ENCODE measurements at places on chromosomes 13 and 19.

DNA sequence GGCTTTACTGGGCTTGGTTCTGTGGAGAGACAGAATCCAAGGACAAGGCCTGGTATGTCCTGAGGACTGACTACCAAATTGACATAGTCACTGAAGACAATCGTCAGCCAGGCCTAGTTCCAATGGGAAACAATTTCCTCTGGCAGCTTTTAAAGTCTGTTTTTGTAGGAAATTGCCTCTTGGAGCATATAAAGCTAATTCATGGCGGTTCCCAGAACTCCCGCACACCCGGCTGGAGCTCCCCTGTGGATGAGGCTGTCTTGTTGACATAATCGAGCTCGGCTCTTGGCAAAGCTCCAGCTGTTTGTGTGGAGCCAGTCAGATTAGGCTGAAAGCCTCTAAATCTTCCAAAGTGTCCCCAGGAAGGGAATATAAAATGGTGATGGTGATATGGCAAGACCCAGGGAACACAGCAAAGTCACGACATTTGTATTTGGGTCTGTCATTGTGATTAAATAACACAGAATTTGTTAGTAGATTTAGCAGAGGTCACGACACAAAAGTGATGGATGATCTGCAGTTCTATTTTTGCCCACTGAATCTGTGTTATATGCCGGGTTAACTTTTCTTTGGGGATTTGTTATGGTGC lies 395.0 kb downstream of the PCDH9 start:
- no peak for DNase-seq

- DNase-seq = no peak
Measured at GRCh38 chr19:17248011-17248776, 2.5 kb upstream of the NR2F6 start.

GRCh38 chr13:98598043-98598442 lies 21.1 kb upstream of the STK24 start:
- no peak for DNase-seq

DNA sequence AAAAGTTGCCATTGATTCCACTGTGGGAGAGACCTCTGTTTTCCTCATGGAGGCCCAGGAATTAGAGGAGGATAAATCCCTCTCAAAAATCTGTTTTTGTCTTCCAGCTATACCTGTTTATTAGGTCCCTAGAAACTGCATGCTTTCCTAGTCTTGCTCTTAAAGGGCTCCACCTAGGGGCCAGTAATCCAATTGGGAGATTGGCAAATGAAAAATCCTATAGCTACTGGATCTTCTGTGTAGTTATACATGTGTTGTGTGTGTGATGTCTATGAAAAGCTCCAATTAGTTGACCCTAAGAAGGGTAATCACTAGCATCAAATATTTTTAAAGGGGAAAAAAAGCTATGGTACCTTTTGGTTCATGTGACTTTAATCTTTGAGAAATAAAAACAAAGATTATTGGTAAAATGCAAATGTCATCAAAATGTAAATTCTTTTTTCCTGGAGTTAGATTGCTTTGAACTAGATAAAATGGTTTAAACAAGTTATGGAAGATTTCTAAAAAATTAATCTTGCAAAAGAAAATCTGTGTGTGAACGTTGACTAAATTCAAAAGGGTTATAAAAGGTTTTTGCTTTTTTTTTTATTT lies 63.4 kb upstream of the C1QTNF9B start:
- DNase-seq = peak; percentile 61

DNA sequence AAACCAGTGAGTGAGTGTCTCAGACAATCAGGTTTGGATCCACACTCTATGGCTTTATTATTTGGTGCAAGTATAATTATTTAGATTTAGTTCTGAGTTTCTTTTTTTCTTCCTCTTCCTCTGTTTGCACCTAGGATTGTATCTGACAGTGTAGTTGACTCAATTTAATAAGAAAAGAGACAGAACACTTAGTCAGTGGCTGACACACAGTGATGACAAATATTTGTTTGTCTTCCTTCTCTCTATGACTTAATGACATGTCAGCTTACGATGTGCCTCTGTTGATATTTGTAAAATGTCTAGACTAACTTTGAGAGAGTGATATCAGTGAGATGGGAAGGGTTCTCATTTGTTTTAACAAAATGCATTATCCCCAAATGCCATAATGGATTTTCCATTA lies 129.5 kb upstream of the SLC10A2 start:
- DNase-seq = no peak

GRCh38 chr19:47729799-47730520 lies 15.4 kb upstream of the NOP53 start:
- DNase-seq = peak; percentile 77

DNA sequence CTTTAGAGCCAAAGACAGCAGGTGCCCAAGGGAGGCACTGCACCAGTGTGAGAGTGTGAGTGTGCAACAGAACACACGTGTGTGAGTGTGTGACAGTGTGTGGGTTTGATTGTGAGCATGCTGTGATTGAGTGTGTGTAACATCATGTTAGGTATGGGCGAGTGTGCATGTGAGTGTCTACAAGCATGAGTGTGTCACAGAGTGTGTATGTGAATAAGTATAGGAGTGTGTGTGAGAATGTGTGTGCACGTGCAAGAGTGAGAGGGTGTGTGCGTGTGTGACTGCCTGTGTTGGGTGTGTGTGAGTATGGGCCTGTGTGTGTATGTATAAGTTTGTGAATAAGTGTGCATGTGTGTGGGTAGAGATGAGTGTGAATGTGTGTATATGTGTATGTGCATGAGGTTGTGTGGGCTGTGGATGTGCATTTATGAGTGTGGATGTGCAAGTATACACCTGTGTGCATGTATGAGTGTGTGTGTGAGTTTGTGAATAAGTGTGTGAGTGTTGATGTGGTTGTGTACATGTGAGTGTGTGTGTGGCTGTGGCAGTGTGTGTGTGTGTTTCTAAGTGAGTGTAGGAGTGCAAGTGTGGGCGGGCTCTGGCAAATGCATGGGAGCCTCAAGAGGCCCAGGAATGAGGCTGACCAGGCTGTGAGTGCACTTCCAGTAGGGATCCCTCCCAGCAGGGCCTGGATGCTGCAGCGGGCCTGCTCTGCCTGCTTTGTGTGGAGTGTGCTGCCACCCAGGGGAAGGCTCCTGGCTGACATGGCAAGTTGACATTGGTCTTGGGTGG lies 198.4 kb downstream of the COL4A1 start:
- DNase-seq = peak; percentile 41

DNA sequence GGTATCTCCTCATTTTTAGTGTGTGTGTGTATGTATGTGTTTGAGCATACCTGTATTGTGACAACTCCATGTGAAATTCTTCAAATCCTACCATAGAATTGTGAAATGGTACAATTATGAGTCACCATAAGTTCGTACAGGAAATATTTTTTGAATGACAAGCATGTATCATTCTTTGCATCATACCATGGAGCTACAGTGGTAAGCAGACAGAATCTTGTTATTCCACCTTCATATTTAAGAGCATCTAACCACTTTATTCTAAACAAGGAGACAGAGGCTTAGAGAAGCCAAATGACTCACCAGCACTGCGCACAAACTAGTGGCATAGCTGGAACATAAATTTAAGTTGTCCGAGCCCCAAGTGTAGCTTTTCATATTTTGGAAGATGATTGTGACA lies 4.5 kb upstream of the EPSTI1 start:
- DNase-seq = peak; percentile 48
